ENCODE measurements at places on chromosomes 12 and 14. TPM values are rescaled to one million over a fixed set of nuclear protein-coding genes. Genes with fewer than 3 reads are reported as not detected.

GRCh38 chr14:68794130-68794850 is 1.4 kb upstream of the ZFP36L1 start:
- peak; percentile 92 for DNase-seq

The GPATCH2L gene
- total RNA-seq, result 69.1 TPM

GRCh38 chr14:73749706-73750530 is 35.7 kb upstream of the PNMA1 start:
- DNase-seq, result no peak

DNA sequence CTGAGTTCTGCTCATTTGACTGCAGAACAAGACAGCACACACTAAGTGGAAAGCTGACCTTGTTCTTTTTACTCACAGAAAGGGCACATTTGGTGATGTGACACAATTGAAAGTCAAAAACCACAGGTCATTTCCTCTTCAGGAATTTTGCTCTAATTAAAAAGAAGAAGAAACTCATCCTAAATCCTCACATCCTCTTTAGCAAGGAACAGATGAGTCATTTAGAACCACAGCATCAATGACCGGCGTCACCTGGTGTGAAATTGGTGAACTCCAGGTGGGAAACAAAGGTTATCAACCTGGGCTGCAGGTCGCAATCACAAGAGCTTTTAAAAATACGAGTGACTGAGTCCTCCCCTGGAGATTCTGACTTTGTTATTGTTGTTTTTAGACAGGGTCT is 2.9 kb upstream of the RNU6-8 start:
- DNase-seq, result peak; percentile 26

DNA sequence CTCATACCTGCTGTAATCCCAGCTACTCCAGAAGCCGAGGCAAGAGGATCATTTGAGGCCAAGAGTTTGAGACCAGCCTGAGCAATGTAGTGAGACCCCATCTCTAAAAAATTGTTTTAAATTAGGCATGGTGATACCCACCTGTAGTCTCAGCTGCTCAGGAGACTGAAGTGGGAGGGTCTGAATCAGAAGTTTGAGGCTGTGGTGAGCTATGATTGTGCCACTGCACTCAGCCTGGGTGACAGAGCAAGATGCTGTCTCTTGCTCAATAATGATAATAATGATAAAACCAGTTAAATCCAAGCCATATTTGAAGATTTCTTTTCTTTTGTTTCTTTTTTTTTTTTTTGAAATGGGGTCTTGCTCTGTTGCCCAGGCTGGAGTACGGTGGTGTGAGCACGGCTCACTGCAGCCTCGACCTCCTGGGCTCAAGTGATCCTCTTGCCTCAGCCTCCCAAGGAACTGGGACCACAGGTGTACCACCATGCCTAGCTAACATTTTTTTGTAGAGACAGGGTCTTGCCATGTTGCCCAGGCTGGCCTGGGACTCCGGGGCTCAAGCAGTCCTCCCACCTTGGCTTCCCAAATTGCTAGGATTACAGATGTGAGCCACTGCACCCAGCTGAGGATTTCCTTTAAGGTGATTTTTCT is 12.8 kb downstream of the PSMA6 start:
- no peak for DNase-seq

GRCh38 chr12:82279536-82280058 is 78.6 kb downstream of the CCDC59 start:
- DNase-seq, result no peak

DNA sequence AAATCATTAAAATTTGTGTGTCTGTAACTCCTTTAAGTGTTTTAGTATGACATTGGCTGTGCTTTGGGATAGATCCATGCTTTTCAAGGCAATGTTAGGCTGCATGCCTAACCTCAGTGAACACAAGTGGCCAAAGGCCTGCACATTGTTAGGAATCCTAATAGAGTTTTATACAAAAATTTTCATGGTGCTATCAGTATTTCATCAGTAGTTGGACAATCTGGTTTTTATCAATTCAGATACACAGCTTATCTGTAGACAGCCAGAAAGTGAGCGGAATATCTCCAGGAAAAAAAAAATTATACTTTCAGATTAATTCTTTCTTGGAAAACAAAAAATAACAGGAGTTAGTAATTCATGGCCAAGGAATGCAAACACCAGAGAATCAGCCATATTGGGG is 324.0 kb upstream of the PDE3A start:
- no peak for DNase-seq

The HOXC12 gene
- total RNA-seq, result not detected

DNA sequence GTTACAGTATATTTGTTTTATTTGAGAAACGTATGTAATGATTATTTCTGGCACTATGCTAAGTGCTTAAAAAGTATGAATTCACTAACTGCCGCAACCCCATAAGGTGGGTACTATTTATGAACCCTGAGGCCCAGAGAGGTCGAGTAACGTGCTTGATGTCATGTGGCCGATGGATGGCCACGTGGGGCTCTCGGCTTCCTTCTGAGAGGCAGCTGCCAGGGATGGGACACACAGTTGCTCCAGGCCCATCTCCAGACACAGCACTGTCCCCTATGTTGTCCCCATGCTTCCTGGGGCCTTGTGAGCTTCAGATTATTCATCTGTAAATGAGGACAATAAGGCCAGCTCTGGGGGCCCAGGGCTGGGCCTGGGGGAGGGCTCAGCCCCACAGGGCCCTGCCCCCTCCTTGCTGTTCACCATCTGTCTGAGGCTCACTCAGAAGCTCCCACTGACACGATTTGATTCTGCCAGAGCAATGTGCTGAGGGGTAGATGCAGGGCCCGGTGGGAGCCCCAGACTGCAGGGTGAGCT is 115.0 kb downstream of the CALM1 start:
- no peak for DNase-seq

DNA sequence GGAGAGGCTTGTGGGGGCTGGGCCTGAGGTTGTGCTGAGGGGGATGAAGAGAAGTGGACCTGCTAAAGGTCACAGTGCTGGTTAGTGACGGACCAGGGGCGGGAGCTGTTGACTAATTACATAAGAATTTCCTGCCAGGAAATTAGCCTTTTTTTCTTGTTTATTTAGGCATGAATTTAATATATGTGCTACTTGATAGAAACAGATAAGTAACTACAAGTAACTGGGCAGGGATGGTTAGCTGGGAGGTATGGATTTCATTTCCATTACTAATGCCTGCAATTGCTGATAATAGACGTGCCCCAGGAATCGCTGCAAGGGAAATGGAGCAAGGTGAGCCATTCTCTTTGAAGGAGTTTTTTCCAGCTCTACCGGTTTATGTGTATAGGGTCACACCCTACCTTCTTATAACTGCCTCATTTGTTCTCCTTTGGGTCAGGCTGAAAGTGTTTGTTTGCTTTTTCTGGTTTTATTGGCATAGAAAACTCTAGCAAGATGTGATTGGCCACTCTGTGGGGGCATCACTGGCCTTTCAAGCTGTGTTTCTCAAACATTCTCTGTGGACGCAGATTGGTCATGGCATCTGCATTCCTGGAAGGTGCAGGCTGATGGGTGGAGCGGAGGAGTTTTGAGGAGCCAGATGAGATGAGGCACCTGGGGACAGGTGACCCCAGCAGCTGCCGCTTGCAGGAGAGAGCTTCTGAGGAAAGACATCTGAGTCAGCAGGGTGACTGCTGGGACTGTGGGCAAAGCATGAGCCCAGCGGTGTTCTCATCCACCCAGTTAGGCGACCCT is 19.0 kb upstream of the GPRC5A start:
- no peak for DNase-seq

The ALDH1L2 gene
- total RNA-seq, result not detected

DNA sequence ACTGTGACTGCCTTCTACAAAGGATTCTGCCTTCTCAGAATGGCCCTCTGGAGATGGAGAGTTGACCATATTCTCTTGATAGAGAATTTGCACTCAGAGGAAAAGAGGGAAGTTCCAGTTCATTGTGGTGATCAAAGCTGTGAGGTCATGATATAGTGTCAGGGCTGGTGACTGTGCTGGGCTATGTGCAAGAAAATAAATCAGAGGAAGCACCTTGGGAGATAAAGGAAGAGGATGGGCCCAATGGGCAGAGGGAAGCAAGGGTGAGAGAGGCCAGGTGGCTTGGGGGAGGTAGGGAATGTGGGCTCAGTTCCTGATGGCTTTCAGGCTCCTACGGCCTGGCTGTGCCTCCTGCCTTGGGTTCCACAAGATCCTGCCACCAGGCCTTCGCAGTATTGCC is 145.8 kb downstream of the SLC8A3 start:
- DNase-seq, result no peak

All from natural killer cell (primary cell).